ENCODE measurements at places on chromosomes 11 and 22.
A peak's percentile ranks its signal among the peaks of the same experiment; 100 is the strongest.

DNA sequence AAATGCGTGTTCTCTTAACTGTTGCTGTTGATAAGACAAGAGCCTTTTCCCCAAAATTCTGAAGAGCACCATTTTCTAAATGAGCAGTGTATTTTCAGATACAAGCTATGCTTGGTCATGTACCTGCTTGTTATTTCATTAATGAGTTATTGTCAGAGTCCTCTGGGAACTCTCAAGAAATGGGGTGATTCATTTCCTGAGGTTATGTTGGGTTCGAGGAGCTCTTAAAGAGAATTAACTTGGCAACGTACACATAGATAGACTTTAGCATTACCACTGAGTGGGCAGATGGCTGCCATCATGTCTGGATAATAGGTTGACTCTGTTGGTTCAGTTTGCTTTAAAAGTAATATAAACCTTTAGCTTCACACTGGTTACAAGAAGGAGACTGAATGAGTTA lies 87.9 kb upstream of the SORL1-AS1 start:
- peaks cover 2% of the 10 kb centered on the region for H3K36me3 ChIP-seq
- no peak overlapping the region for H3K4me3 ChIP-seq
- no peak overlapping the region for H3K27ac ChIP-seq
- H3K4me1 ChIP-seq, result no peaks in the 10 kb centered on the region

- H3K36me3 ChIP-seq, result no peaks in the 10 kb centered on the region
- peak overlapping the region; percentile 21 for H3K4me3 ChIP-seq
- no peaks in the 10 kb centered on the region for H3K27me3 ChIP-seq
- H3K4me1 ChIP-seq, result no peaks in the 10 kb centered on the region
- no peak for DNase-seq
- H3K27ac ChIP-seq, result no peak overlapping the region
Measured at GRCh38 chr11:804599-804964, 449 bp downstream of the PIDD1 start.

- H3K27ac ChIP-seq, result no peak overlapping the region
- no peaks in the 10 kb centered on the region for H3K4me1 ChIP-seq
- no peak overlapping the region for H3K4me3 ChIP-seq
- no peak for DNase-seq
Measured at GRCh38 chr22:17655289-17655688, 16.7 kb downstream of the BCL2L13 start.

- DNase-seq, result no peak
- H3K27ac ChIP-seq, result no peak overlapping the region
- H3K4me1 ChIP-seq, result no peaks in the 10 kb centered on the region
Measured at GRCh38 chr22:17772958-17773605, 1.2 kb downstream of the BID start.

- no peak overlapping the region for H3K27ac ChIP-seq
- no peaks in the 10 kb centered on the region for H3K36me3 ChIP-seq
- no peaks in the 10 kb centered on the region for H3K27me3 ChIP-seq
- no peak overlapping the region for H3K4me3 ChIP-seq
Measured at GRCh38 chr22:41234815-41235695, 5.7 kb downstream of the CHADL start.

DNA sequence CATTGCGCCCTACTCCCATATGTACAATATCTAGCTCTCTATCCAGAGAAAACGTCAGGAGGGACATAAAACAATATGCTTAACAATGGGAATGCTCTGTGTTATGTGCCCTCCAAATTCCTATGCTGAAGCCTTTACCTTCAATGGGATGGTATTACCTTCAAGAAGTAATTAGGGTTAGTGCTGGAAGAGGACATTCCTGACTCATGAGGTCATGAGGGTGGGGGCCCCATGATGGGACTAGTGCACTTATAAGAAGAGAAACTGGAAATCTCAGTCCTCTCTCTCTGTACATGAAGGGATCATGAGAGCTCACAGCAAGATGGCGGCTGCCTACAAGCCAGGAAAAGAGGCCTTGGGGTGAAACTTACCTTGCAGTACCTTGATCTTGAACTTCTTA lies 20.3 kb downstream of the MMP20 start:
- no peak overlapping the region for H3K4me3 ChIP-seq
- peaks cover 6% of the 10 kb centered on the region for H3K4me1 ChIP-seq
- H3K27me3 ChIP-seq, result no peaks in the 10 kb centered on the region
- no peak overlapping the region for H3K27ac ChIP-seq

- no peaks in the 10 kb centered on the region for H3K27me3 ChIP-seq
- H3K4me1 ChIP-seq, result peaks cover 5% of the 10 kb centered on the region
- H3K4me3 ChIP-seq, result no peak overlapping the region
- peaks cover 2% of the 10 kb centered on the region for H3K36me3 ChIP-seq
- DNase-seq, result peak; percentile 50
Measured at GRCh38 chr11:6321356-6321755, 1.1 kb upstream of the CAVIN3 start.

- DNase-seq, result no peak
- H3K36me3 ChIP-seq, result no peaks in the 10 kb centered on the region
Measured at GRCh38 chr11:134861490-134862104, 449.6 kb upstream of the B3GAT1 start.

DNA sequence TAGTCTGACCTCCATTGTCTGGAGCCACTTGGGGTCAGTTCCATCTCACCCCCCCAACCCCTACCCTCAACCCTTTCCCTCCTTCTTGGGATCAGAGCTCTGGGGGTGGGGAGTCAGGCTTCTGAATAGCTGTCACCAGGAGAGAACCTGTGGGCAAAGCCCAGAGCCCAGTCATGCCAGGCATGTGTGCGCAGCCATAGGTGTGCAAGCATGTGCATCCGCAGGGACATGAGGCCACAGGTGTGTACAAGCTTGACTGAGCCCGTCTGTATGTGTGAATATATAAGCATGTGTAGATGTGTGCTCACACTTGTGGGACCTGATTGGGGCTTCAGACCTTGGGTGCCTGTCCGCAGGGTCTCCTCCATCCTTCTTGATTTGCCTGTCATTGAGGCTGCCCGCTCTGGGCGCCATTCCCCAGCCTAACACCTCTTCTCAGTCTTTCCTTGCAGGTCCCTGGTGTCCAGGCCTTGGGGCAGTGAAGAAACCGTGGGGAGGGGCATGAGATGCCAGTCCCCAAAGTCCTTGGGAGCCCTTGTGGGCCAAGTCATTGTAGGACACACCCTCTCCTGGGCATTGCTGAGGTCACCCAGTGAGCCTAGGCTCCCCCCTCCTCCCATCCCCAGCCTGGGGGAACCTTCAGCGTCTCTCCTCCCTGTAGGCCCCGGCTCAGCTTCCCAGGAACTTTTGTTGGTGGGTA lies 9.0 kb downstream of the ATG16L2 start:
- H3K27me3 ChIP-seq, result no peaks in the 10 kb centered on the region
- no peak overlapping the region for H3K27ac ChIP-seq
- no peaks in the 10 kb centered on the region for H3K4me1 ChIP-seq
- DNase-seq, result no peak

DNA sequence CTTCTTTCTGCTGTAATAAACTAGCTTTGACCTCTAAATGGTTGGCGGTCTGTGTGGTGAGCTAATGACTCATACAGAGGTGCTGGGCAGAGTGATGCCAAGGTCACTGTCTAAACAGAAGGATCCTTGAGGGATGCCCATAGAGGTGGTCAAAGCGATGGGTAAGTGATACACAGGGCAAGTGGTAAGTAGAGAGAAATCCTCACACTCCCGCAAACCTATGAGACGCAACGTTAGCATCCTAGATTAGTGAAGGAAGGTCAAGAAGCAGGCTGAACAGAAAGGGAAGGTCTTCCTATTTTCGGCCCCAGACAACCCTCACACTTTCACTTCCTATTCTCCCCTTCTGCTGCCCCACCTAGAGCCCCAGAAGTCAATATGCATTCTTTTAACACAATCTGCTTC lies 65.6 kb upstream of the SESN3 start:
- no peaks in the 10 kb centered on the region for H3K27me3 ChIP-seq
- no peaks in the 10 kb centered on the region for H3K36me3 ChIP-seq
- H3K4me3 ChIP-seq, result no peak overlapping the region
- no peak for DNase-seq
- no peak overlapping the region for H3K27ac ChIP-seq
- no peaks in the 10 kb centered on the region for H3K4me1 ChIP-seq

DNA sequence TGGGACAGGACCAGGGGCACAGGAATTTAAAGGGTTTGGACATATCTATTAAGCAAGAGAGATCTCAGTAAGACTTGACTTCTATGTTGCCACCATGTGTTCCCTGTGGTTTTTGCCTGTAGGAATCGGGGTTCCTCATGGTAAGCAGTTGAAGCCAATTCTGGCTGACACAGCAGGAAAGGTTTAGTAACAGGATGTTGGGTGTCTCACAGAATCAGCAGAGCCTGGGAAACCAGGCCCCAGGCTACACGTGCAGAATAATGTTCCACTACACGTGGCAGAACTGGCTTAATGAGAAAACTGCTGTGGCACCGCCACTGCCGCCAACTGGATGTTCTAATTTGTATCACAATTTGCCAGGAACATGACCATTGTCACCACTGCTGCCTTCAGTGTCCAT lies 264.6 kb upstream of the PLET1 start:
- H3K36me3 ChIP-seq, result no peaks in the 10 kb centered on the region
- no peaks in the 10 kb centered on the region for H3K4me1 ChIP-seq
- H3K27ac ChIP-seq, result peak overlapping the region; percentile 48
- no peak overlapping the region for H3K4me3 ChIP-seq
- DNase-seq, result peak; percentile 60

- no peaks in the 10 kb centered on the region for H3K36me3 ChIP-seq
- peak; percentile 56 for DNase-seq
- H3K4me3 ChIP-seq, result no peak overlapping the region
- H3K27me3 ChIP-seq, result no peaks in the 10 kb centered on the region
- H3K27ac ChIP-seq, result no peak overlapping the region
Measured at GRCh38 chr11:44615041-44615755, 49.7 kb downstream of the CD82 start.

DNA sequence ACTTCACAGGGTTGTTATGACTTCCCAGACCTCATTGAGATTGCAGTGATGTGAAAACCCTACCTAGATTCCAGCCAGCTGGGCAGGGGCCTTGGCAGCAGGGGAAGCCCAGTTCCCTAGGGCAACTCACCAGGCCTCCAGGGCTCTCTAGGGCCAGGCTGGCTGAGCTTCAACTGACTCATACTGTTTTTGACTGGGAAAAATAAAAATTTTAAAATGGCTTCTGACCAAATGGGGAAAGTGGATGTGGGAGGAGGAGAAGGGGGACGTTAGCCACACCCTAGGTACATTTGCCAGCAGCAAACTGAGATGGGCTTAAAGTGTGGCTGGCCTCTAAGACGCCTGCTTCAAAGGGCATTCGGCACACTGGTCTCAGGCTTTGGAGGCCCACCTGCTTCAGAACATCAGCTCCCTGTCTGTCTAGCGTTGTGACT lies 39.0 kb downstream of the BMAL1 start:
- H3K27ac ChIP-seq, result no peak overlapping the region
- H3K36me3 ChIP-seq, result no peaks in the 10 kb centered on the region
- no peak overlapping the region for H3K4me3 ChIP-seq
- no peaks in the 10 kb centered on the region for H3K4me1 ChIP-seq
- peak; percentile 87 for DNase-seq

DNA sequence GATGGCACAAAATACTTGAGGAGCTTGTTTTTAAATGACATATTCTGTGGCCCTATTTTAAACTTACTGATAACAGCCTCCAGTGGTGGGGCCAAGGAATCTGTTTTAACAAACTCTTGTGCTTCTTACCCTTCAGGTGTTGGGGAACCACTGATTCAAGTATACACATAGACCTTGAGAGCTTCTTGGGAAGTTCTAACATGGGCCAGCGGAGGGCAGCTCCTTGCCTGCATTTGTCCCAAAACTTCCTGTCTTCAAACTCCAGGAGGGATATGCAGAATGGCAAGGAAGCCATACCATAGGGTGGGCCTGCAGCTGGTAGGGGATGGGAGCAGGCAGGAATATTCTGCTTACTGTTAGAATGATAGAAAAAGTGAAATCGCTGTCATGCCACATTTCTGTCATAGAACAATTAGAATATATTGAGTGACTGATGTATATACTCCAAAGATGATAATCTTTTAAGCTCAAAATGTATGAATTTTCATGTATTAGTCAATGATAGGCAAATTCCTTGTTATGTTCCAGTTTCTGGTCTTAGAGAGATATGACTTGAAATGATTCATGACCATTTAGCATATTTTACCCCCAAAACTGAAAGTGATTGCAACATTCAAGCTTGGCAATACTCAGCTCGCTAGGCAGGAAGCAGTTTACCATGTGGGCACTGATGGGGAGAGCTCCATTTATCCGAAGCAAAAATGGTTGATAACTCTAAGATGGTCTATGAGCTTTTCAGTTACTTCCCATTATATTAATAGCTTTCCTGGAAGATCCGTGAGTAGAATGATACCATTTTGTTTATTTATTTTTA lies 9.2 kb downstream of the EXT2 start:
- no peaks in the 10 kb centered on the region for H3K27me3 ChIP-seq
- H3K36me3 ChIP-seq, result peaks cover 3% of the 10 kb centered on the region
- DNase-seq, result no peak
- no peak overlapping the region for H3K4me3 ChIP-seq
- H3K27ac ChIP-seq, result no peak overlapping the region

DNA sequence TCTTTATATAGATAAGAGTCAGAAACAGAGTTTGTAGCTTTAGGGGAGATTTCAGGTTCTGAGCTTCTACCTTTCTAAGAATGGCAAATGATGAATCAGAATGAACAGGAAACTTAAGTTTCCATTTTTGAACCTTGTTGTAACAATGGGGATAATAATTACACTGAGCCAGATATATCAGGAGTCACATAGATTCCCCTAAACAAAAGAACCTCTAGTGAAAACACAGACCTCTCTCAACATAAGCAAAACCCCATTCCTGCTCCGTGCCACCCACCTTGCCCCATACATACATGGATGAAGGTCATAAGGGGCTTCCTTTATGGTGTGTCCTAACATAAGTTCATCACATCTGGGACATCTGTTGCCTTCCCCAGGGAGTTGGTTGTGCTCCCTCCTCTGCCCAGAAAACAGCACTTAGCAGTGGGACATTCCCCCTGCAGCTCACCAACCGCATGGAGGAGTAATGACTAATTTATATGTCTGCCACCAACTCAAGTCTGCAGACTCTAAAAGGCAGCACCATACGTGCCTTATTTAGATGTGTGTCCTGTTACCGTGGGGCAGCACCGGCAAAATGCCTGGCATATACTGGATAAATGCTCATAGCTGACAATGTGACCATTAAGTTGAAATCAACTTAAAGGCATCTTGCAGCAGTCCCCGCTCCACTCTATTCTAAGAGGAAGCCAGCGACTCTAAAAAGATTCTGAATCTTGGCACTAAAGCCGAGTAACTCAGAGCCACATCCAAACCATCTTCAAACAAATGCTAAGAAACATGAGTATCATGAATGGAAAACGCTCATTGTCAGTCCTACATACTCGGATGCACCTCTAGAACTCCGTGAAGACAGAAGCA lies 8.0 kb downstream of the JAML start:
- no peak overlapping the region for H3K4me3 ChIP-seq
- H3K4me1 ChIP-seq, result no peaks in the 10 kb centered on the region
- no peak overlapping the region for H3K27ac ChIP-seq
- no peak for DNase-seq
- H3K36me3 ChIP-seq, result no peaks in the 10 kb centered on the region
- no peaks in the 10 kb centered on the region for H3K27me3 ChIP-seq

DNA sequence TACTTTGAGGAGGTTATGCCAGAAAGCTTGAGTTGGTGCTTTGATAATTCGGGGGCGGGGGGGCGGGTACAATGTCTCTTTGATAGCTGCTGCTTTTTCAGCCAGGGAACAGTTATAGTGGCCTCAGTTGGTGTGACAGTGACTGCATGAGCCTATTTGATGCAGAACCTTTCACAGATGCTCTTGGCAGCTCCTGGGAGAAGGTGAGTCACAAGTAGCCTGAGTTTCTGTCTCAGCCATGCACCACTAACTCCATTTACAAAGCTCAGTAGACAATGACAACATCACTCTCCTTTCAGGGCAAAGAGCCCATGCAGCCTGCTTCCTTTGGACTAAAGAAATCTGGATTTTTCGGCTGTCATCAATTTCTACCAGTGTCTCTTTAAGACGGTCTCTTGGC lies 42.1 kb upstream of the SEZ6L start:
- H3K4me3 ChIP-seq, result no peak overlapping the region
- H3K4me1 ChIP-seq, result no peaks in the 10 kb centered on the region
- no peak for DNase-seq
- H3K27me3 ChIP-seq, result no peaks in the 10 kb centered on the region
- no peaks in the 10 kb centered on the region for H3K36me3 ChIP-seq
